AG08396 (cell line): ENCODE measurements at places on chromosomes 12 and 14.

DNA sequence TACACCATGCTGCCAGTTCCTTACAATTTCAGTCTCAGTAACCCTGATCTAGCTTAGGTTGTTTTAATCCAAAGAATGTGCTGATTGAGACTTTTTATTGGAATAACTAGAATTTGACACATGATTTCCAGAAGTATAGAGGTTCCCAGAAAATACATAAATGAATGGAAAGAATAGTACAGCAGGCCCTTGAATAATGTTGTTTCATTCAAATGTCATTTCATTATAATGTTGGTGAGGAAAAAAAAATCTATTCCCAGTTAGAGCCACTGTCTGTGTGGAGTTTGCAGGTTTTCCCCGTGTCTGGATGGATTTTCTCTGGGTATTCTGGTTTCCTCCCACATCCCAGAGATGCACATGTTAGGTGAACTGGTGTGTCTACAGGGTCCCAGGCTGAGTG lies 273.5 kb upstream of the GARIN6 start:
- DNase-seq: no peak

- peak; percentile 26 for DNase-seq
Measured at GRCh38 chr12:62933220-62933601, 1.7 kb downstream of the PPM1H start.

GRCh38 chr12:129911428-129912049 lies 7.7 kb upstream of the TMEM132D start:
- DNase-seq: no peak

DNA sequence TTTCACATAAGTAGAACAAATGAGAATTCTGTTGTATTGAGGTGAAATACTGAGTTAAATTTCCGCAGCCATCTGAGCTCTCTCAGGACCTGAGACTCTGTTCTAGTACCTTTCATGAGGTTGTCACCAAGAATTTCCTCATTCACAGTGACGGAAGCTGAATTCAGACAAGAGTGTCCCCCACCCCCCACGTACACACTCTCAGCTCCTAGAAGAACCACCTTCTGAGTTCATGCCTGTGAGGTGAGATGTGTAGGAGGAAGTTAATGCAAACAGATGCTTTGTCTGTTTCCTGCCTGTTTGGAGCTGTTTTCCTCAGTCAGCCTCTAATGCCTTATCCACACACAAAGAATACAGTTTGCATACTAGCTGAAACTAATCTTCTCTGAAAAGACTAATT lies 18.2 kb downstream of the BICDL1 start:
- DNase-seq: no peak

- no peak for DNase-seq
Measured at GRCh38 chr14:41859336-41859735, 252.7 kb downstream of the LRFN5 start.

GRCh38 chr12:3879846-3880245 lies 6.6 kb upstream of the PARP11 start:
- no peak for DNase-seq

GRCh38 chr12:15116086-15116485 lies 105.1 kb downstream of the RERG start:
- no peak for DNase-seq
